ENCODE measurements at places on chromosomes 13 and 19. TPM values are rescaled to one million over a fixed set of nuclear protein-coding genes. Genes with fewer than 3 reads are reported as not detected.

DNA sequence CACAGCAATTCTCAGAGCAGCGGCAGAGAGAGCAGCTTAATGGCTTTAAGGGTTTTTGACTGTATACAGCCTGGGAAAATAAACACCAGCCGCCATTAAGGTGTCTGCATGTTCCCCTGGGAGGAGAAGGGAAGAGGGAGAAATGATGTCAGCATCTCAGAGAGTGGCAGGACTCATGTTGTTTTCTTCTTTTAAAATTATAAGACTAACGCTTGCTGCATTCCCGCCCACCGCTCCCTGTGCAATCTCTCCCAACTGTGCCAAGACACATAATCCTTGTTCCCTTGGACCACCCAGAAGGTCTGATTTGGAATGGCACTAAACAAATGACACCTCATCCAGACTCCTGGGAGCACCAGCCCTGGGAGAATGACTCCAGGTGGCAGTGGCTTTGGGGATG lies 27.7 kb upstream of the FAM216B start:
- H3K4me3 ChIP-seq, result no peak overlapping the region
- no peak for DNase-seq
- no peaks in the 10 kb centered on the region for H3K27me3 ChIP-seq
- H3K27ac ChIP-seq, result no peak overlapping the region
- no peaks in the 10 kb centered on the region for H3K36me3 ChIP-seq

DNA sequence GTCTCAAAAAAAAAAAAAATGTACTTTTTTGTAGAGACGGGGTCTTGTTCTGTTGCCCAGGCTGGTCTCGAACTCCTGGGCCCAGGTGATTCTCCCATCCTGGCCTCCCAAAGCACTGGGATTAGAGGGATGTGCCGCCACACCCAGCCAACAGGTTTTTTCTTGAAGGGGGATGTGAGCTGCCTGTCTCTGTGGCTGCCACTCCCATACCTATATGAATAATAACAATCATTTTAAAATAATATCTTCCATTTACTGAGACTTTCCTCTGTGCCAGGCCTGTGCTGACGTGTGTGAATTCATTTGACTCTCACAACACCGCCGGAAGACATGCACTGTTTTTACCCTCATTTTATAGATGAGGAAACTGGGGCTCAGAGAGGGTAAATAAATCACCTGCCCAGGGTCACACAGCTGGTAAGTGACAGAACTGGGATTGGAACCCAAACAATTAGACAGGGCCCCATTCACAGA lies 7.2 kb upstream of the BCL3 start:
- DNase-seq, result no peak
- no peaks in the 10 kb centered on the region for H3K36me3 ChIP-seq
- no peak overlapping the region for H3K4me3 ChIP-seq
- H3K4me1 ChIP-seq, result no peaks in the 10 kb centered on the region
- H3K27me3 ChIP-seq, result no peaks in the 10 kb centered on the region

- no peaks in the 10 kb centered on the region for H3K27me3 ChIP-seq
- no peak overlapping the region for H3K4me3 ChIP-seq
- no peak overlapping the region for H3K27ac ChIP-seq
Observed at GRCh38 chr19:6273701-6274601, 5.8 kb downstream of the MLLT1 start.

The TMEM272 gene
- total RNA-seq, result 0.15 TPM

- H3K27ac ChIP-seq, result no peak overlapping the region
- no peaks in the 10 kb centered on the region for H3K4me1 ChIP-seq
- no peaks in the 10 kb centered on the region for H3K27me3 ChIP-seq
- no peak overlapping the region for H3K4me3 ChIP-seq
Observed at GRCh38 chr19:29004796-29005195, 208.2 kb downstream of the UQCRFS1 start.

DNA sequence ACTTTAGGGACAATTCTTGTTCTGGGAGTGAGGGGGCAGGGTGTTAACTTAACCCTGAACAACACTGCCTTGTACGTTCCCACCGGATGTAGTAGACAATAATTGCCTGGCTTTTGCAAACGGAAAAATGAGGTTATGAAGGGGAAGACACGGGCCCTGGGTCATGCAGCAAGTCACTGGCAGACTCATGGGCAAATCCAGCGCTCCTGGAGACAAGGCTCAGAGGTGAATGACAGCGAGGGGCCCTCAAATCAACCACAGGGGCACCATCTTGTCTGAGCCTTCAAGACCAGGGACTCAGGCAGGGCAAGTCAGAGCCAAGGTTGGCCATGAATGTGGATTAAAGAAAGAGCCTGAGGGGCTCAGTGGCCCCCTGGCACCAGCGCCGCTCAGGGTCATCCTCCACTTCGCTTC lies 2.8 kb downstream of the RASA3 start:
- no peak overlapping the region for H3K27ac ChIP-seq
- H3K4me1 ChIP-seq, result peaks cover 38% of the 10 kb centered on the region
- H3K36me3 ChIP-seq, result no peaks in the 10 kb centered on the region
- no peaks in the 10 kb centered on the region for H3K27me3 ChIP-seq
- no peak for DNase-seq

The PRSS57 gene
- not detected for total RNA-seq

The LIG4 gene
- 18.7 TPM for total RNA-seq

- no peak overlapping the region for H3K4me3 ChIP-seq
- no peak for DNase-seq
- no peak overlapping the region for H3K27ac ChIP-seq
- H3K27me3 ChIP-seq, result no peaks in the 10 kb centered on the region
- H3K36me3 ChIP-seq, result no peaks in the 10 kb centered on the region
Observed at GRCh38 chr13:108036411-108036932, 178.9 kb downstream of the LIG4 start.

- H3K27ac ChIP-seq, result no peak overlapping the region
- no peaks in the 10 kb centered on the region for H3K36me3 ChIP-seq
- H3K27me3 ChIP-seq, result no peaks in the 10 kb centered on the region
- DNase-seq, result no peak
Observed at GRCh38 chr13:26914624-26915023, 154.0 kb upstream of the GPR12 start.

DNA sequence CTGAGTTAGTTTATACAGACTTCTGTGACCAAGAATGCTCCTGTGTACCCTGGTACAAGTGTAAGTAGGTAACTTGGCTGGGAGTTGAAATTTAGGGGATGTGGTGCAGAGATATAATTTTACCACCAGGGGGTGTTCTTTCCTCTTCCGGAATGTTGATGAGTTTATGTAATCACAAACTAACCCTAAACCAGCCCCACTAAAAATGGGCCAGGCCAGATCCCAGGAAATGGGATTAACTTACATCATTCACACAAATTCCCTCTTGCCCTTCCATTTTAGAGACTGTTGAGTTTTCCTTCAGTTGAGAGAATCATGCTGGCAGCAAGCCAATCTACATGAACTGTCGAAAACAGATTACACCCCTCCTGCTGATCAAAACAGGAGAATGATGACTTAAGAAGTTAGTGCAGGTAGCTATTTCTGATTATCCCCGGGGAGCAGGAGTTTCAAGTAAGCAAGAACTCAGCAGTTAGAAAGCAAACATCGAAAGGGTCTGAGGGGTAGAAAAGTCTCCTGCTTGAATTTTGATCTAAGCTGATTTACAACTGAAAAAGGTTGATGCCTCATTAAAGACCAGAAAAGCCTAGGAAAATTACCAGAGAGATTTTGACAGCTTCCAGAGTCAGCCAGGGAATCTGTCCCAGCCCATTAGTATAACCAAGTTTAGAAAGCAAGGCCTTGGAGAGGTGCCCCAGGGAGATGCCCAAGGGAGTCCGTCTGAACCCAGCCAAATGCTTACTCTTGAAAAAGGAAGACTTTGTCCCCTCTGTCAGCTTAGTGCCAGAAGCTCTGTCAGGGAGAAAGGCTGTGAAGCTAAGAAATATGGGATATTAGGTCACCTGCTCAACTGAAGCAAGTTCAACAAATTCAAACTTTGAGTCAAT lies 32.3 kb upstream of the MED4 start:
- H3K36me3 ChIP-seq, result no peaks in the 10 kb centered on the region
- H3K4me3 ChIP-seq, result no peak overlapping the region
- no peak overlapping the region for H3K27ac ChIP-seq
- DNase-seq, result peak; percentile 83
- peaks cover 4% of the 10 kb centered on the region for H3K4me1 ChIP-seq

DNA sequence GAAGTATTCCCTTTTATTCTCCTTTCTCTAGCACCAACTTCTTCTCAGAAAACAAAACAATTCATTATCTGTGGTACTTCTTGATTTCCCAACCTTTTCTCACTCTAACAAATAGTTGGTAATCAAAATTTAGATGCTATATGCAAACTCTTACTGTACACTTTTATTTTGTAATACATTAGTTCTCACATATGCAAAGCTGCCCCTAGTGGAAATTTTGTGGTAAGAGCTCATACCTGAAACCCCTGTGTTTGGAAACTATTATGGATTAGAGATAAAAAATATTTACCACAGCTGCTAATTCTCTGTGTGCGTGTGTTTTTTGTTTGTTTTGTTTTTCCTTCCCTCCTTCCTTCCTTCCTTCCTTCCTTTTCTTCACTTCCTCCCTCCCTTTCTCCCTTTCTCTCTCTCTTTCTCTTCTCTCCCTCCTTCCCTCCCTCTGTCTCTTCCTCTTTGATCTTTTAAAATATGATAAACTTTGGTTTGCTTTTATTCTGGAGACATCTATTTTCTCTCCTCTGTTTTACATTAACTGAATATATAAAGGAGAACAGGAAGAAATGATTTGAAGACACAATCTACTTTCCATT lies 537.4 kb downstream of the SLITRK6 start:
- peak; percentile 66 for DNase-seq
- H3K27ac ChIP-seq, result no peak overlapping the region
- H3K27me3 ChIP-seq, result no peaks in the 10 kb centered on the region
- H3K36me3 ChIP-seq, result no peaks in the 10 kb centered on the region
- H3K4me3 ChIP-seq, result no peak overlapping the region
- H3K4me1 ChIP-seq, result peaks cover 18% of the 10 kb centered on the region

GRCh38 chr13:39655041-39655568 lies 357 bp upstream of the COG6 start:
- H3K27ac ChIP-seq, result no peak overlapping the region
- peaks cover 21% of the 10 kb centered on the region for H3K4me1 ChIP-seq
- H3K36me3 ChIP-seq, result peaks cover 3% of the 10 kb centered on the region
- no peaks in the 10 kb centered on the region for H3K27me3 ChIP-seq
- DNase-seq, result peak; percentile 53
- H3K4me3 ChIP-seq, result peak overlapping the region; percentile 84

- H3K27ac ChIP-seq, result no peak overlapping the region
- no peaks in the 10 kb centered on the region for H3K4me1 ChIP-seq
- H3K4me3 ChIP-seq, result no peak overlapping the region
- no peaks in the 10 kb centered on the region for H3K36me3 ChIP-seq
- DNase-seq, result no peak
Observed at GRCh38 chr13:108508263-108508662, 121.1 kb upstream of the MYO16 start.

The ZNF738 gene
- 49.3 TPM for total RNA-seq

DNA sequence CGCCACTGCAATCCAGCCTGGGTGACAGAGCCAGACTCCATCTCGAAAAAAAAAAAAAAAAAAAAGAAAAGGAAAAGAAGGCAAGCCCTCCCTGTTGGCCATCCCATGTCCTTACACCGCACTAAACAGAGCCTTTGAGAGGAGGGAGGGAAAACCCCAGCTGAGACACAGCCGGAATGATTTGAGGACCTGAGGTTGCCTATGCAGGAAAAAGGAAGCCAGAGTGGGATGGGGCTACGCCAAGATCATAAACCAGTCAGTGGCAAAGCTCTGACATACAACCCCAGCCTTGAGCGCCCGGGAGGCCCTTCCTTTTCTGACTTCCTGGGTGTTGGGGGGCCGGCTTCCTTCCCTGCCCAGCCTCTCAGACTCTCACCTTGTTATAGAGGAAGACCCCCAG lies 12.5 kb upstream of the CHERP start:
- no peaks in the 10 kb centered on the region for H3K4me1 ChIP-seq
- DNase-seq, result no peak
- H3K36me3 ChIP-seq, result peaks cover 8% of the 10 kb centered on the region
- no peaks in the 10 kb centered on the region for H3K27me3 ChIP-seq

GRCh38 chr19:43504426-43505185 lies at the start of gene PHLDB3:
Gene PHLDB3, minus strand, starts transcription at chr19:43504746. Its CDS starts 628 bp downstream, at chr19:43504118.
- DNase-seq, result no peak
- H3K27ac ChIP-seq, result no peak within 1 kb of the TSS
- H3K4me1 ChIP-seq, result peaks cover 16% of the 10 kb centered on the region
- peak within 1 kb of the TSS; percentile 67 for H3K4me3 ChIP-seq
- H3K27me3 ChIP-seq, result no peaks in the 10 kb centered on the region
- H3K36me3 ChIP-seq, result no peaks in the 10 kb centered on the region

GRCh38 chr19:36378625-36379509 lies at the start of gene ZFP14:
Gene ZFP14, minus strand, starts transcription at chr19:36379201. Its CDS starts 11,309 bp downstream, at chr19:36367892.
- peaks cover 12% of the 10 kb centered on the region for H3K4me1 ChIP-seq
- H3K36me3 ChIP-seq, result no peaks in the 10 kb centered on the region
- peak; percentile 98 for DNase-seq
- peak within 1 kb of the TSS; percentile 91 for H3K4me3 ChIP-seq
- H3K27ac ChIP-seq, result no peak within 1 kb of the TSS

GRCh38 chr19:43642531-43642930 lies 2.9 kb upstream of the CADM4 start:
- no peaks in the 10 kb centered on the region for H3K36me3 ChIP-seq
- H3K4me1 ChIP-seq, result no peaks in the 10 kb centered on the region
- DNase-seq, result no peak
- no peak overlapping the region for H3K27ac ChIP-seq

DNA sequence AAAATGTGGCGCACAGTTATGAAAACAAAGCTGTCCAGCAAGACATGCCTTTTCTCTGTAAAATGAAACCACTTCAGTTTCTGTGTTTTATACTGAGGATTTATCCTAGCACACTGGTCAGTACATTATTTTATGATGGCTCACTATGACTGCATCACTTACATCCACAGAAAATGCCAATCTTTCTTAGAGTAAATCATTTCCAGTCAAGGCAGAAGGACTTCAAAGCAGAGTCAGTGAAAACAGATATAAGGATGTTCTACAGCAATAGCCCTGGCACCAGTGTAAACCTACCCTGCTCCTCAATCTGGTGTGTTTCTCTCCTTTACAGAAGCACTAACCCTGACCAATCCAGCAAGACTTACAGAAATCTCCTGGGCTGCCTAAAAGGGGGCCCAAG lies 473.5 kb downstream of the GPC6 start:
- no peak for DNase-seq
- no peak overlapping the region for H3K4me3 ChIP-seq
- no peaks in the 10 kb centered on the region for H3K4me1 ChIP-seq
- H3K36me3 ChIP-seq, result no peaks in the 10 kb centered on the region
- no peak overlapping the region for H3K27ac ChIP-seq
